Uterus (tissue), 4 donors: ENCODE measurements at places on chromosomes 3 and 15. TPM values are rescaled to one million over a fixed set of nuclear protein-coding genes. Genes with fewer than 3 reads are reported as not detected.

GRCh38 chr3:62922326-62922725 is 47.1 kb upstream of the CADPS start:
- DNase-seq: no peak
- H3K36me3 ChIP-seq: no peaks in the 10 kb centered on the region
- H3K27me3 ChIP-seq: no peaks in the 10 kb centered on the region
- H3K4me1 ChIP-seq: no peaks in the 10 kb centered on the region
- no peak overlapping the region for H3K4me3 ChIP-seq

DNA sequence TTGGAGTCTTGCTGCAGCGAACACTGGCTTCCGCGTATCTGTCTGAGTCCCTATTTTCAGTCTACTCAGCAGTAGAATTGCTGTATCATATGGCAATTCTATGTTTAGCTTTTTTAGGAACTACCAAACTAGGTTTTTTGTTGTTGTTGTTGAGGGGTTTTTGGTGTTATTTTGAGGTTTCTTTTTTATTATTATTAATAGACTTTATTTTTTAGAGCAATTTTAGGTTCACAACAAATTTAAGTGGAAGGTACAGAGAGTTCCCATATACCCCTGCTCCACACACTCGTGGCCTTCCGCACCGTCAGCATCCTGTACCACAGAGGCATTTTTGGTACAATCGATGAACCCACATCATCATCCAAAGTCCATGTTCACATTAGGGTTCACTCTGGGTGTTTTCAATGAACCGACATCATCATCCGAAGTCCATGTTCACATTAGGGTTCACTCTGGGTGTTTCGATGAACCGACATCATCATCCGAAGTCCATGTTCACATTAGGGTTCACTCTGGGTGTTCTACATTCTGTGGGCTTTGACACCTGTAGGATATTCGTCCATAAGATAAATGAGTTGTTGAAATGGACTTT is 67.9 kb downstream of the LMLN start:
- no peaks in the 10 kb centered on the region for H3K36me3 ChIP-seq
- DNase-seq: no peak
- H3K27ac ChIP-seq: no peak overlapping the region
- H3K4me3 ChIP-seq: no peak overlapping the region
- no peaks in the 10 kb centered on the region for H3K27me3 ChIP-seq

DNA sequence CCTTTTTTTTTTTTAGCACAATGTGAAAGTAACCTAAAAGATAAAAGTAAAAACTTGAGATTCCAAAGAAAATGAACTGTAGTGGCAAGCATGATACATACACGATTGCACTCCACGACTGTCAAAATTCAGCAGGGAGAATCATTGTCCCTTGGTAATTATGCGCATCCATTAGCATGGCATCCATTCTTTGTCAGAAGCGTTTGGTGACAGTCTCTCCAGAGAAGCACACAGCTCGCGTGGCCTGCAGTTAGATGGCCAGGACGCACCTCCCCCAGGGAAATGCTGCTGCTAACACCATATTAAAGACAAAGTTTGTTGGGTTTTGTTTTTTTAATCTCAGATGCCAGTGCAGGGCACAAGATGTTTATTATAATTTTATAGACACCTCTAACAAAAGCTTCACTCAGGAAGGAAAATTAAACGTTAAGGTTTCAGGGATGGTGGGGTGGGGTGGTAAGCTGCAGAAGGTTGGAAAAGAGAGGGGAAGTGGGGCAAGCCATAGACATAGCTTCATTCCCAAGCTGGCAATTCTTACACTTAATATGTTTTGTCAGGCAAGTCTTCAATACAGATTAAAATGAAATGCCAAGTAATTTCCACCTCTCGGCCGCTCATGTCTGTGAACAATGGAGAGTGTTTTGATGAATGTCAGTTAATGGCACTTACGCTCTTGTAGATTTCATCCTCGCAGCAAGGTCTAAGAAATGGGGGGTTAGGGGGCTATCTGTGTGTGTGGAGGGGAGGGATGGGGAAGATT is 142.8 kb upstream of the TOPAZ1 start:
- H3K27me3 ChIP-seq: no peaks in the 10 kb centered on the region
- no peaks in the 10 kb centered on the region for H3K4me1 ChIP-seq
- H3K4me3 ChIP-seq: no peak overlapping the region
- H3K27ac ChIP-seq: no peak overlapping the region
- H3K36me3 ChIP-seq: no peaks in the 10 kb centered on the region

- no peaks in the 10 kb centered on the region for H3K27me3 ChIP-seq
- H3K4me3 ChIP-seq: no peak overlapping the region
- H3K4me1 ChIP-seq: no peaks in the 10 kb centered on the region
- DNase-seq: no peak
- no peak overlapping the region for H3K27ac ChIP-seq
These were observed 29.6 kb downstream of the DUT start for GRCh38 chr15:48360841-48361240.

BTLA gene
- total RNA-seq: not detected
